ENCODE measurements at places on chromosomes 13 and 19.

DNA sequence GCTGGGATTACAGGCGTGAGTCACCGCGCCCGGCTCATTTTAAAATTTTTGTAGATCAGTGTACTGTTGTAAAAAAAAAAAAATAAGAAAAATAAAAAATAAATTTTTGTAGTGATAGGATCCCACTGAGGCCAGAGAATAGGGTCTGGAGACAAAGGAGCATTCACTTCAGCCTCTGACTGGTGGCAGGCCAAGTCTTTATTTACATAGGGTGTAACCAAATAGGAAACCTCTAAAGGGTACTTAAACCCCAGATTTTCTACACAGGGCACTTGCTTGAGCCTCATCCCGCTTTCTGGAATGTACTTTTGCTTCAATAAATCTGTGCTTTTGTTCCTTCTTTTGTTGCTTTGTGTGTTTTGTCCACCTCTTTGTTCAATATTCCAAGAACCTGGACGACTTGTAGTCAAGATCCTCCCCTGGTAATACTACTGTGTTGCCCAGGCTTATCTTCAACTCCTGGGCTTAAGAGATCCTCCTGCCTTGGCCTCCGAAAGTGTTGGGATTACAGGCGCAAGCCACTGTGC lies 2.1 kb upstream of the PDCD2L start:
- no peak for DNase-seq

DNA sequence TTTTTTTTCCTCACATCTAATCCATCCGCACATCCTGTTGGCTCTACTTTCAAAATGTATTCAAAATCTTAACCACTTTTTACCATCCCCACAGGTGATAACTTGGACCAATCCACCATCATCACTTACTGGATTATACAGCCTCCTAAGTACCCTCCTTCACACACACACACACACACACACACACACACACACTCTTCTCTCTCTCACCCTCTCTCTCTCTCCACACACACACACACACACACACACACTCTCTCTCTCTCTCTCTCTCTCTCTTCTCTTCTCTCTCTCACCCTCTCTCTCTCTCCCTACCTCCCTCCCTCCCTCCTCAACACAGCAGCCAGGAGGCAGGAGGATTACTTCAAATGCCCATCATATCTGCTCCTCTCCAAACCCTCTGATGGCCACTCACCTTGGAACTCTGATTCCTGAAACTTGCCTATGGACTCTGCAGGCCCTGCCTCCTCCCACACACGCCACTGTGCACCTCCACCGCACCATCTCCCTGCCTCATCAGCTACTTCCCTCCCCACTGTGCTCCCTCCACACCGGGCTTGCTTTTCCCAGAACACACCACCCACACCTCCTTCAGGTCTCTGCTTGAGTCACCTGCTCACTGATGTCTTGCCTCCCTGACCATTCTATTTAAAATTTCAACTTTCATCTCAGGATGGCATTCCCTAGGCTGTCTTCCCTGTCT lies 39.7 kb downstream of the RCBTB2 start:
- no peak for DNase-seq

DNA sequence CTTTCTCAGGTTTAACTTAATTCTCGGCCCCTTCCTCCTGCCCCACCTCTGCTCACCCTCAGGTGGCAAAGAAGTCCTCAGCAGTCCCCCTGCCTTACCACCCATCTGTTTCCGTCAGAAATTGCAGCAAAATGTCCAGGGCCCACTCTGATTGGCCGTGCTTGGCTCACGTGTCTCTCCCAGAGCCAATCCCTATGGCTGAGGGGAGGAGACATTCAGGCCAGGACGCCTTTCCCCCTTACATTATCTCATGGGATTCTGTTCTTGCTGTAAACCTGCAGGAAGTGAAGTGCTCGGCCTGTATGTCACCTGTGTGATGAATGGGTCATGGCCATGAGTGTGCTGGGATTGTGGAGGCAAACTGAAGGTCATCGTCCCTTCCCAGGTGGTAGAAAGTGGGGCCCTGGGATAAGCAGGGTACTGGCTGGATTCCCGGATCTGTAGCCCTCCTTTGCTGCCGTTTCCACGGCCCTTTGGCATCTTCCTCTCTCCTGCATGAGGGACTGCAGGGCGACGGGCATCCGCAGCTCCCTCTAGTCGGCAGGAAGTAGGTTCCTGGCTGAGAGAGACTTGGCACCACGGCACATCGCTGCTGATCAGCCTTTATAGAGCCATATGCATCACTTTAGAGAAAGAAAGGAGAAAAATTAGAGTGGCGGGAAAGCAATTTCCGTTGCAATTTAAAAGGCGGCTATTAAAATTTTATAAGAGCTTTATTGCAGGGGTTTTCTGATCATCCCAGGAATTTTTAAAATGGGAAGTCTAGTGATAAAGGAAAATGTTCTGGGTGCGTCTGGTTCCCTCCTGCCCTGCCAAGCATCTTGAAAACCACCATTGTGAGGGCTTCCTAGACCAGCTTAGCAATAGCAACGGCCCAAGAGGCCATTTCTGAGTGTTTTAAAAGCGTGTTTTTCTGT lies 118.2 kb downstream of the SIPA1L3 start:
- no peak for DNase-seq

DNA sequence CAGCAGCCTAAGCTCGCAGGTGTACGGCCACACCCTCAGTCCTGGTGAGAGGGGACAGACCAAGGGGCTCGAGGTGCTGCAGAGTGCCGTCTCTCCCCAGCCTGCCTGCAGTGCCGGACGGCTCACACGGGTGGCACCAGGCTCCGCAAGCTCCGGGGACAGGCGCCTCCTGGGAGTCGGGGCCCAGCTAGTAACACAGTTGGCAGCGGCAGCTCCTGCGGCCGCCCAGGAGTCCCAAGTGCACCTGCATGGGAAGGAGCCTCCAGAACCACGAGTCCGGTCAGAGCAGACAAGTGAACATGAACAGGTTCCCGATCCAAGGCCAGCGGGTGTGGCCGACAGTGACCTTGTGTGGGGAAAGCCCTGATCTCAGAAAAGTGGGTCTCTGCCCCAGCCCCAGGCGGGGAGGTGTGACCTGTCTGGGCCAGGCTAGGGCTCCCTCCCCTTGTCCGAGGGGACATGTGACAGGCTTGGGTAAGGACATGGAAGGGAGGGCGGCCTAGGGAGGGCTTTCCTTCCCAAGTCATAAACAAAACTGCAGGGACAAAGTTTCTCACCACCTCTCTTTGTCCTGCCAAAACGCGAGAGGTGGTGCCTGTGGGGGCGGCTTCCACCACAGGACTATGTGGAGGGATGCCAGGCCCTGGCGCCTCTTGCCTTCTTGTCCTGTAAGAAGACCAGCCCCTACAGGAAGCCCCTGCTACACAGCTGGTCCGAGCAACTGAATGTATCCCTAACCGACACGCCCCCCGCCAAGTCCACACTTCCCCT lies 46.5 kb downstream of the MLLT1 start:
- DNase-seq: no peak

DNA sequence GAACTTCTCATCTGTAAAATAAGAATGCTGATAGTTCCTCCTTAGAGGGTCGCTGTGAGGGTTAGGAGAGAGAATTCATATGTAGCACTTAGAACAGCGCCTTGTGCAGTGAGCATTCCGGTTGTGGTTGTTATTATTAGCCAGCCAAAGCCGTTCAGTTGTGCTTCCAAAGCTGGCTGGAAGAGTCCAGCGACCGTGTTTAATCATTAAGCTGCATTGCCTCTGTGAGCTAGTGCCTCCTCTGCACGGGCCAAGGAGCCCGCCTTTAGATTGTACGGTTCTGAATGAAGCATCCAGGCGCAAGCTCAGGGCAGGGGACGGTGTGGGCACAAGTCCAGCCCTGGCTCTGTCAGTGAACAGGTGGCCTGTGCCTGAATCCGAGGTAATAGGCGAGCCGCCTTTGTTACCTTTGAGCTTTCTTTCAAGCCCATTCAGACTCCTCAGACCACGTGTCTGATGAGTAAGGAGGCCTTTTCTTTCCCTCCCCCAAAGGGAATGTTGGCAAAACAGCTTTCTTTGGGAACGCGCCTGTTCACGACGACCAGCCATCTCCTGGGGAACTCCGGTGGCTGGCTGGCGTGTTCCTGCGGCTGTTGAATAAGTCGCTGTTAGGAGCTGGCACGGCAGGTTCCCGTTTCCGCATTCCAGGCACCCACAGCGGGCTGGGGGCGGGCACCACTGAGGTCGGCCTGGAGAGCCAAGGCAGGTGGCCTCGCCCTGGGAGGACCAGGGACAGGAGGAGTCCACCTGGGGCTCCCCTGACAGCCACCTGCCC lies 25.1 kb downstream of the SIPA1L3 start:
- DNase-seq: peak; percentile 4

- no peak for DNase-seq
These were observed 498.2 kb downstream of the IRS2 start for GRCh38 chr13:109288151-109288709.

DNA sequence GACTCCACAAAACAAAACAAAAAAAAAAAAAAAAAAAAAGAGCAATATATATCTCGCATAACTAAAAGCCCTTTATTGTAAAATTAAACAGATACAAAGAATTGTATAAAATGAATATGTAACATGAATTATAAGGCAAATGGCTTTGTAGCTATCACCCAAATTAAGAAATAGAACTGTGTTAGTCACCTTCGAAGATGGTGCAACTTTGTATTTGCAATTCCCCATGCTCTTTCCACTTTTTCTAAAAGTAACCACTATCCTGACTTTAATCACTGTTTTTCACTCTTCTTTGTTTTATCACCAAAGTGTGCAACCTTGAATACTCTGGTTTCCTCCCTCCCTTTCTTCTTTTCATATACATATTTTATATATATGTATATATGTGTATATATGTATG lies 57.1 kb upstream of the HTR2A start:
- DNase-seq: no peak

DNA sequence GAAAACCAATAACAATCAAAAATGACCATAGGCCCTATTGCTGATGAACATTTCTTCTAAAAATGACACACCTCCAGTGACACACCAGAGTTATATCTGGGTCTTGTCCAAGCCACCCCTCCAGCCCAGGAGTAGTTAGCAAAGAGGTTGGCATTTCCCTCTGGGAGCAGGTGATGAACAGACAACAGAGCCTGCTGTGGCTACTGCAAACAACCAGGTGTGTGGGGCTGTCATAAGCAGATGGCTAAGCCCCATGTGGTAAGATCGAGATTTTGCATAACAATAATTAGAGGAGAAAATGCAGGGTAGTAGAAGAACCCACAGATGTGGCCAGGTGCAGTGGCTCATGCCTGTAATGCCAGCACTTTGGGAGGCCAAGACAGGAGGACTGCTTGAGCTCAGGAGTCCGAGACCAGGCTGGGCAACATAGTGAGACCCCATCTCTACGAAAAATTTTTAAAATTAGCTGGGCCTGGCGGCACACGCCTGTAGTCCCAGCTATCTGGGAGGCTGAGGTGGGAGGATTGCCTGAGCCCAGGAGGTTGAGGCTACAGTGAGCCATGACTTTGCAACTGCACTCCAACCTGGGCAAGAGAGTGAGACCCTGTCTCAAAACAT lies 5.0 kb downstream of the XRCC1 start:
- DNase-seq: no peak

GRCh38 chr13:113152984-113153809 lies 5.3 kb upstream of the PROZ start:
- DNase-seq: peak; percentile 21

DNA sequence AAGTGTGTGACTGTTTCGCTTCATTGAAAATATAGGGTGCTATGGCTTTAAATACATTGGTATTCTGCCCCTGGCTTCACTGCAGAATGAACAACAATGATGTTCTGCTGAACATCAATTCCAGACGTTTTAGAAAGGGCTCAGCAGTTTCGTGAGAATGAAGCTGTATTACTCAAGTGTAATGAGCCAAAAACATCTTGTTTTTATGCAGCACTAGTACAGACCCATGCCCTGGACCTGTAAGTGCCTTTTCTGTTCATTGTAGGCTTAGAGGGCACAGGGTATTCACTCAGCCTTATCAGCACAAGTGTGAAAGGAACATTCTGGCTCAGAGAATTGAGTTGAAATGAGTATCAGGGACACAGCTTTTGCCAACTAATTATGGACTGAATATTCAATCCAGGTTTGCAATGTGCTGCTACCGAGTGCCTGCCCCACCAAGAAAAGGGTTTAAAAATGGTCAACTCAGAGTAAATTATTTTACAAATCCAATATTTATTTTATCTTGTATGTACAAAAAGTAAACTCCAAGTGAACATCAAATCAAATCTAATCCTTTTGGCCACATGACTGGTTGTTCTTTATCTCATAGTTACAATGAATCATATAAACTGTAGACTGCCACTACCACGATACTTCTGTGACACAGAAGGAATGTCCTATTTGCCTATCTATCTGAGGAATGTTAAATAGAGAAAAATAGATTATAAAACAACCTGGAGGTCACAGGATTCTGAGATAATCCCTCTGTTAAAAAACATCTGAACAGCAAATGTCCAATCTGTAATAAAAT lies 362.8 kb downstream of the NALCN start:
- no peak for DNase-seq

- no peak for DNase-seq
These were observed 78.0 kb downstream of the MAP4K1 start for GRCh38 chr19:38539751-38540150.

- no peak for DNase-seq
These were observed 15.2 kb downstream of the IER2 start for GRCh38 chr19:13165162-13165997.

DNA sequence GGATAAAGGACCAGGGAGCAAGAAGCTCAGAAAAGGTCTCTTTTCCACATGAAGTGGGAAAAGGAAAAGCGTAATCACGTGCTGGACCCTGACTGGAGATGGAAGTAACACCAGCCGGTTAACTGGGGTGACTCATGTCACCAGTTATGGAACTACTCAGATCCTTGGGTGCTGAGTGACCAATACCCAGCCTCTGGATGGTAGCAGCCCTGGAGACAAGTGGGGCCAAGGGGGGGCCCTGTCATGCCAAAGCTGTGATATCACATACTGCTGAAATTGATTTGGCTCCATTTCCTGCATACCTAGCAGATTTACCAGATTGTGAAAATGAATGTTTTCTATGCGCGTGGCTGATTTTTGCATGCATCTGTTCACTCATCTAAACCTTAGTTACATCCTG lies 158.9 kb downstream of the ZIC5 start:
- DNase-seq: no peak

DNA sequence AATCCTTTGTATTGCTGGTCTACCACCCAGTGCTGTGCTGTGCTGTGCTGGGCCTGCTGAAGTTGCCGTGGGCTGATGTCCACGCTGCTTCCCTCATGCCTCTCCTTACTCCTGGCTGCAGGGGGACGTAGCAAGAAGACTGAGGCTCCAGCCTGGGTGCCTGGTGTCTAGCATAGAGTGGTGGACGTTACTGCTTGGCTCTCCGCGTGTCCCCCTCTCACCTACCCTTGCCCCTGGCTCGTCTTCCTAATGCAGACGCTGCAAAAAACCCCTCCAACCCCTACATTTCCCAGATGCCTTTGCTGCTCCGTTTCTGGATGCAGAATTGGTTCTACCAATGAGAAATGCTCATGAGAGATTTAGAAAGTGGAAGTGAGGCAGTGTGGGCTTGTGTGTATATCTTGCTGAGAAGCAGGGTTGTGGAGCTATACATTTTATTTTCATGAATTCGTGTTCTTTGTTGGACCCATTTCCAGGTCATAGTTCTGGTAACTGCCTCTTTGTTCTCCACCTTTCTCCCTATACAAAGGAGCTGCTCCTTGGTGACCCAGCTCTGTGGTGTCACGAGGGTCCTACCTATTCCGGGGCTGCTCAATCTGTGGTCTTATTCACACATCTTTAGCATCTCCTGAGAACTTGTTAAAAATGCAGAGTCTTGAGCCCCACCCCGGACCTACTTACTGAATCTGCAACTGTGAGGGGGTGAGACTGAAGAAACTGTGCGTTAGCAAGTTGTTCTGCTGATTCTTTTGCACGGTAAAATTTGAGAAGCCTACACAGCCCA lies 7.9 kb upstream of the DENND1C start:
- peak; percentile 39 for DNase-seq

All from activated T-cell treated with anti-CD3 and anti-CD28 coated beads, Interleukin-2, amount 50 U/mL, for 72 hours (primary cell).